A549 treated with ZK216348 at 1 μM for 4 hours (cell line): ENCODE measurements at places on chromosomes 4 and X. TPM values are rescaled to one million over a fixed set of nuclear protein-coding genes. Genes with fewer than 3 reads are reported as not detected.

Gene CLTRN
- total RNA-seq = 0.39 to 0.97 TPM (median 0.66 TPM) in 5 replicates

Gene GLRA3
- not detected in 5 replicates for total RNA-seq

Gene ARAP2
- total RNA-seq = 0.34 to 1.1 TPM (median 0.65 TPM) in 5 replicates

Gene CCDC160
- not detected in 5 replicates for total RNA-seq

Gene SPARCL1
- total RNA-seq = not detected in 5 replicates

Gene AIFM1
- 66.3 to 76.8 TPM (median 70.8 TPM) in 5 replicates for total RNA-seq

Gene AMBN
- total RNA-seq = not detected in 5 replicates

Gene PPP2R3B
- 12.3 to 32.6 TPM (median 25.0 TPM) in 5 replicates for total RNA-seq
